ENCODE measurements at places on chromosomes 2 and 18. TPM values are rescaled to one million over a fixed set of nuclear protein-coding genes. Genes with fewer than 3 reads are reported as not detected.

ZNF2 gene
- 5.3 TPM for total RNA-seq

DNA sequence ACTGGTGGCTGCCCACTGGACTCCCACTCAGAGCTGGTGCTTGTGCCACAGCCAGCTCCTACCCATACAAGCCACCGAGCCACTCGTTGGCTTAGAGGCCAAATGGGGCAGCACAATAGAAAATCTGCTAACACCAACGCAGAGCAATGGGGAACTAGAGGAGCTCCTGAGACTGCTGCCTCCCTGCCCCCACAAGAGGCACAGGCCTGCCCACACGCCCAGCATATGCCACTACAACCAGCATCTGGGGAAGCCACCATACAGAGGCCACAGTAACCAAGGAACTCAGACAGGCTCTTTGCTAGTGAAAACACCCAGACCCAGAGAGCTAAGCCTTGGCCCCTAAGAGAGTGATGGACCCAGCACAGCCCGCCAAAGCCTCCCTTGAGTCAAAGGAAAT, 231.2 kb upstream of the RAB6C start:
- DNase-seq = no peak

DNA sequence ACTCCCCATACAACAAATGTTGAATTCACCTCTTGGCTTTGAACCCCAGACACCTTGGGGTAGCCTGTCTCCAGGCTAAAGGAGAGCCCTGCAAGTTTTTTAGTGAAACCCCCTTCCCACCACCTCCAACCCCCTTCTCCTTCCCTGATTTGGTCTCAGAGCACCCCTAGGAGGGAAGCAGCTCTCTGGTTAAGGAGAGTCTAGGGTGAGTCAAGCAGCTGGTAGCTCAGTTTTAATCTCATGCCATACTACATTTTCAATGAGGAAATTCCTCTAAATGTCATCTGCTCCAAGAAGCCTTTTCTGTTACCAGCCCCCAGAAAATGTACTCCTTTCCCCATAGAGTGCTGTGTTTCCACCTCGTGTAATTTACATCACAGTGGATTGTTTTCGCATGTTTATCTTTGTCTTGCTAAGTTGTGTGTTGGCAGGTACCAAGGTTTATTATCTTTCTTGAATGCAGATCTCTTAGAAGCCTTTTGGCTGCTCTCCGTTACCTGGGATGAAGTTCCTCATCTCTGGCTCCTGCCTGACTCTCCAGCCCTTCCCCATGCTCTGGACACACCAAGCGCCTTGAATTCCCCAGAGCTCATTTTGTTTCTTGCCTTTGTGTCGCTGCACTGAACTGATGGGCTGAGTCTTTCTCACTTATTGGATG, 82.2 kb downstream of the ASAP2 start:
- no peak for DNase-seq

MROH2A gene
- not detected for total RNA-seq

- no peak for DNase-seq
Measured at GRCh38 chr2:4356541-4356940, 653.2 kb downstream of the DCDC2C start.

GALNT13 gene
- total RNA-seq = not detected

DNA sequence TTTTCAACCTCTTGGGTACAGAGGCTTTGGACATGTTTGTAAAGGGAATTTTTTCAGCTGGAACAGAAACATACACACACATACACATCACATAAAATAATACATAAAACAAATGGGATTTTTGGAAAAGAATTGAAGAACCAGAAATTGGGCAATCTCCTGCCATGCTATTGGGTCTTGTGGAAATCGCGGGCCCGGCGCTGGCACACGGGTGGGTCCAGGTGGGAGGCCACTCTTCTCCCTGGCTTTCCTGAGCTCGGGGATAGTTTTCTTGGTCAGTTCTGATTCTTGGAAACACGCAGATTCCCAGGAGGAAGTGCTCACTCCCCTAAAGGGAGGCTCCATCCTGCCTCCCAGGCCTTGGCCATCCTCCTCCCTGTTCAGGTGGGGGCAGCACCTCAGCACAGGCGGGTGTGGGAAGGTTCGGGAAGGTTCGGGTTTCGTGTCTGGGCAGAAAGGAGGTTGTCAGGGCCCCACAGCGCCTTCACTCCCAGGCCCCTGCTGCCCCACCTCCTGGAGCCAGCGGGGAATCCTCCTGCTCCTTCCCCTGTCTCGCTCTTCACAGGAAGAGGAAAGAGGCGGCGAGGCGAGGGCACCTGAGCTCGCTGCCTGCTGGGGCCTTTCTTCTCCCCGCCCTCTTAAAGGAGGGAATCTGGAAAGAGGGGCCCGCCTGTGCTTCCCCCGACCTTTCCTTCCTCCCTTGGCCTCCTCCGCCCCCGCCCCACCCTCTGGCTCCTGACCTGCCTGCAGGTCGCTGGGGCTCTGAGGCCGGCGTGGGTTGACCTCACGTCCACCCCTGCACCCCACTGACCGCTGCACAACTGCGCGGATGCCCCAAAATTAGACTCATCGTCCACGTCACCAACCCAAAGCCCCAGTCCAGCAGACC, 97.8 kb upstream of the PXDN start:
- DNase-seq = no peak

DNA sequence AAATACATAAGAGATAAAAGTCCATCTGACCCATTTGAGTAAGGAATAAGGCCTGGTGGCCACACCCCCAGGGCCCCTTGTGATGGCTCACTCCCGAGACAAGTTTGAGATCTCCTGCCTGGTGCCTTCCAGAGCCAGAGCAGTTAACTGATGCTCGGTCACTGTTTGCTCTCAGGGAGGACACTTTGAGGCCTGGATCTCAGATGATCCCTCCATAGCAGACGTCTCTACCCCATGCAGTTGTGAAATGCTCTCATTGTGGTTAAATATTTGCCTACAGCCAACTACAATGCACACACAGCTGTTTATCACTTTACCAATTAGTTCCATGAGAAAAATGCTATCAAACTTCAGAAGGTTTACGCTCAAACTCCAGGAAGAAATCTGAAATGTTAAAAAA, 12.3 kb downstream of the GYPC start:
- no peak for DNase-seq

DNA sequence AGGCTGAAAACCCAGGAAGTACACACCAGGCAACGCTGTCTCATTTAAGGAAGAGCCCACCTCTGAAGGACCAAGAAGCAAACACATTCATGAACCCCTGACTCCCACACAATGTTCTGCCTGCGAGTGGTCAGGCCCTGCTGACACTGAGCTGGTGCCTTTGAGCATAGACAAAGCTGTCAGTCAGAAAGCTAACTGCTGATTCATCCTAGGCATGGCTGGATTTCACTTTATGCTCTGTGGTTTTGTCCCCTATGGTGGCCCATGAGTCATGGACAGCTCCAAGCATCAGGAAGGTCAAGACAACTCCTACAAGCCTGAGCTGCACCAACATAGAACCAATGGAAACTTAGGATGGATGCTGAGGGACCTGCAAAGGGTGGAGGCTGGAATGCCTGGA, 78.9 kb downstream of the UXS1 start:
- no peak for DNase-seq

CCDC85A gene
- not detected for total RNA-seq

- DNase-seq = no peak
Measured at GRCh38 chr18:77173275-77174030, 40.9 kb upstream of the MBP start.

- DNase-seq = no peak
Measured at GRCh38 chr2:11933854-11934253, 187.4 kb downstream of the LPIN1 start.

ANKRD29 gene
- total RNA-seq = not detected

GRCh38 chr2:137525132-137525531, 439.1 kb upstream of the HNMT start:
- DNase-seq = no peak

DNA sequence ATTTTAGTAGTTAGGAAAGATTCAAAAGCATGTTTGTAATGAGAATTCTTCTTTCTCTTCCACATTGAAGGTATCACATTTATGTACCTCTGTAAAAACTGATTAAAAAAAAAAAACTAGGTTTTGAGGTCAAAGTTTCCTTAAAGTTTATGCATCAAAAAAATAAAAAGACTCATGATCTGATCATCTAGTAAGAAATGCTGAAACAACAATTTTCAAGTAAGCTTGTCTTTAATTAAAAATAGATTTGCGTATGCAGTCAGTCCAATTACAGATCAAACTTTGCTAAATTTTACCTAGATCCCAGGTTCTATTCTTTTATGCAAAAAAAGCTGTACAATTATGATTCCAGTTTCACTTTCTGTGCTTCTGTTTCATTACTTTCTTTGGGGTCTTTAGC, 409.0 kb downstream of the XIRP2 start:
- no peak for DNase-seq

GRCh38 chr2:223549215-223549614, 52.9 kb downstream of the SCG2 start:
- DNase-seq = no peak

GRCh38 chr18:3332376-3332775, 70.4 kb downstream of the MYL12B start:
- no peak for DNase-seq

DNA sequence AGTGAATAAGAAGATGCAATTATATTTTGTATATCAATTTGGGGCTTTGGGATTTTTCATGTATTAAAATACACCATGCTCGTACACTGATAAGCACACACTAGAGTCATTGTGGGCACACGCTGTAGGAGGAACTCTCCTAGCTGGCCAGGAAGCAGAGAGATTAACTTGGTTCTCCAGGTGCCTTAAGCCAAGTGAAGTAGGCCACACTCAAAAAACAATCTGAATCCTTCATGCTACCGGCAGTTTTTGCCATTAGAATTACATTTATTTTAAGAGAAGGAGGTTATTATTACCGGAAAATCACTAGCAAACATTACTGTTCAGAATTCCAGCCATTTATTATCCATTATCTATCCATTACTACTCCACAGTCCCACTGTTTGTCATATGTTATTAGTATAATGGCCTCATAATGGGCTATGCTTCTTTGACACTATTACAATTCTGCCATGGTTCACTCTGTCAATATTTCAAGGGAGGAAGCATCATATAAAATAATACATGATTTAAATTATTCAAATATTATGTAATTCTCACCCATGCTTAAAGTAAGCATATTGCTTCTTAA, 214.4 kb downstream of the L3MBTL4 start:
- DNase-seq = no peak

OR6B2 gene
- not detected for total RNA-seq

- no peak for DNase-seq
Measured at GRCh38 chr2:45009303-45009927, at the start of gene SIX2. TSS of gene SIX2 (minus strand) at chr2:45009452. CDS start at chr2:45009110, 342 bp downstream.

AMER3 gene
- not detected for total RNA-seq

- peak; percentile 54 for DNase-seq
Measured at GRCh38 chr2:195498176-195498575, 158.8 kb upstream of the SLC39A10 start.

DNA sequence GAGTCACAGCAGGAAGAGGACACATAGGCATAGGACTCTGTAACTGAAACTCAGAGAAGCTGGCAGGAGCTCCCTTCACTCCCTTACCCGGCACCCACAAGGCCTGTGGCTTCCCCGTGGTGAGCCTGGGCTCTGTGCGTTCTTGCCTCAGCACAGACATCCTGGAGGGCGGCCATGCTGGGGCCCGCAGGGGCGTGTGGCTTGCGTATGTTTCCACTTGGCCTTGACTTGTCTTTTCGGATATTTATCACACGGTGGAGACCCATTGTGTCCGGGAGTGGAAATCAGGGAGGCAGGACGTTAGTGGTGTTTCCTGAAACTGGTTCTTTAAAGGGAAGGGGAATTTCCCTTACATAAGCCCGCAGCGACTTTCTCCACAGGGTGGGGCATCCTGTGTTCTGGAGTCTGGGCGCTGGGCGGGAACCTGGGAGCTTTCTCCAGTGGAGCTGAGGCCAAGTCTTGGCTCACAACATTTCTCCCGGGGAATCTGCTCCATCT, 49.9 kb upstream of the EML6 start:
- peak; percentile 11 for DNase-seq

POTEC gene
- not detected for total RNA-seq

KCNJ13 gene
- not detected for total RNA-seq

QPCT gene
- total RNA-seq = 3.9 TPM

GRCh38 chr18:50190926-50191325, 4.0 kb downstream of the MYO5B start:
- DNase-seq = no peak

DNA sequence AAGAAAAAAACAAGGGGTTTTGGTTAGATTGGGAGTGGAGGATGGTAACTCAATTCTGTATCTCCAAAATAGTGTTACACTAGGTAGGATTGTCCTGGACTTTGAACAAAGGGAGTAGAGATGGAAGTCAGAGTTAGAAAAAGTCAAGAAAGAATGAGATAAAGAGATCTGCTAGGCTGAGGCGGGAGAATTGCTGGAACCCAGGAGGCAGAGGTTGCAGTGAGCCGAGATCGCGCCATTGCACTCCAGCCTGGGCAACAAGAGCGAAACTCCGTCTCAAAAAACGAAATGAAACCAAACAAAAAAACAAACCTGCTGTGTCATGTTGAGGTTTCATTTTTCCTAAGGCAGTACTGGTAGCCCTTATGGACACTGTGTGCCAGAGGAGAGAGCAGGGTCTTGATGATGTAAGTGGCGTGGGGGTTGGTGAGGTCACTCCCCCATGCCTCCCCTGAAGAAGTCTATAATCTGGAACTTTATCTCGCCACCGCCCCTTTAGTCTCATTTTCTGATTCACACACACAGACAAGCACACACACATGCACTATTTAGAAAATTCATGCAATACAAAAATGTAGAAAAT, 10.5 kb downstream of the DRC1 start:
- DNase-seq = no peak

MOGAT1 gene
- not detected for total RNA-seq

DNA sequence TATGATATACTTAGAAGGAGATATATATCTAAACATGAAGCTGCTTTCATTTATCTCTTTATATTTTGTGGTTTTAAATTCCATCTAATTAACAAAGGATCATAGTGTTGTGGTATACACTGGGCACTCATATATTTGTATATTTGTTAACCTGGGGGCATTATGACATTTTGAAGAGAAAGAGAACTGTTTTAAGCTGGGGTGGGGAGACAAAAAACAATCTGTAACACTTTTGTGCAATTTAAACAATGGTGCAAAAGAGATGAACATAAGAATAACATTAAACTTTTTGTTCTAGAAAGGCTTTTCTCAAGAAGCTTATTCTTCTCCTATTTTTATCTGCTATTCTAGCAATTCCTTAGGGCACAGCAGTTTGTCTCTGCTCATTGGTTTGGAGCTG, 842.0 kb upstream of the CDH2 start:
- DNase-seq = no peak

DNA sequence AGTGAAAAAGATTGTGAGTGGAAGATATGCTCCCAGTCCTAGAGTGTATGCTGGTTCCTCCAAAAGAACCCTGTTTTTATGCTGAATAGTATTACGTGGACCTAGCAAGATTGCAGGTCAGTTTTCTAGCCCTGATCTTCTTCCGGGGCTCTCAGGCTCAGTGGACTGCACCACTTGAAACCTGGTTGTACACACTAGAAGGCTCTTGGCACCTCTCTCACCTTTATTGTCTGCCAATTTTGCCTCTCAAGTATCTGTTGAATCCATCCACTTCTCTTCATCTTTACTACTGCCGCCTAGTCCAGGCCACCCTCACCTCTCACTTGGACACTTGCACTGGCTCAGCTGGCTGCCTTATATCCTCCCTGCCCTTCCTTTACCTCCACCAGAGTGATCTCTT, 16.8 kb downstream of the TTC39C start:
- no peak for DNase-seq

GRCh38 chr2:32632089-32632488, 4.2 kb downstream of the TTC27 start:
- no peak for DNase-seq

GRCh38 chr2:37323781-37324535, 675 bp downstream of the PRKD3 start:
- peak; percentile 56 for DNase-seq
